ENCODE measurements at places on chromosomes 13 and 19. TPM values are rescaled to one million over a fixed set of nuclear protein-coding genes. Genes with fewer than 3 reads are reported as not detected.

DNA sequence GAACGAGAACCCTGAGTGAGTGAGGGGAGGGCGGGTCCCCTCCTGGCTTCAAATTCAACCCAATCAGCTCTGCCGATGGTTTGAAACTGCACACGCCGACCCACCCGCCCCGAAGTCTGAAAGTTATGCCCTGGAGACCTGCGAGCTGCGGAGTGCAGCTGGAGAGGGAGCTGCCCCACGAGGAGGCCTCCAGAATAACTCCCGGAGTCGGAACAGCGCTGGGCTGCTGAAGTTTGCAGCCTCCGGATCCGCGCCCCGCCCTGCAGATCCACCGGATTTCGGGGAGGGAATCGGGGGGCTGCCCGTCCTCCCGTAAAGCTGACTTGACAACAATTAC is 7.0 kb downstream of the POU4F1 start:
- DNase-seq = no peak

The FGF21 gene
- not detected for polyA plus RNA-seq

The SYNE4 gene
- 0.28 TPM for polyA plus RNA-seq

GRCh38 chr13:59963827-59964226 is 199.9 kb downstream of the DIAPH3 start:
- DNase-seq = no peak

The SHC2 gene
- polyA plus RNA-seq = not detected

DNA sequence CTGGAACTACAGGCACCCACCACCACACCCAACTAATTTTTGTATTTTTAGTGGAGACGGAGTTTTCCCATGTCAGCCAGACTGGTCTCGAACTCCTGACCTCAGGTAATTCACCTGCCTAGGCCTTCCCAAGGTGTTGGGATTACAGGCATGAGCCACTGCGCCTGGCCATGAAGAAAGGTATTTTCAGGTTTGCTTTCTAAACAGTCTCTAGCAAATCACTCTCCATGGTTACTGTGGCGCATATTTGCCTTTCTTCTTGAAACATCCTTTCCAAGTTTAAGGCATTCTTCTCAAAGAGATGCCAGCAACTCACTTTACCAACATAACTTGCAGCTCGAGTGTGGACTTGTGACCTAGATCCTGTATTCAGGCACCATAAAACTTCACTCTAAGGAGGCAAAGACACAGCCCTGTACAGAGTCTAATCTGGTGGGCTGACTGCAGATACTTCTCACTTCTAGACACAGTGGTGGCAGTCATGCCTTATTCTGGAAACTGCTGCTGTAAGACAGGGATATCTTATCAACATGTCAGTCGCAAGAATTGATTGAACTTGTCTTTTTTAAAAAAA is 461.4 kb upstream of the TSHZ3 start:
- DNase-seq = no peak

- DNase-seq = no peak
Observed at GRCh38 chr19:15318241-15318691, 14.1 kb downstream of the BRD4 start.

GRCh38 chr13:99422586-99423220 is 78.6 kb upstream of the TM9SF2 start:
- no peak for DNase-seq

DNA sequence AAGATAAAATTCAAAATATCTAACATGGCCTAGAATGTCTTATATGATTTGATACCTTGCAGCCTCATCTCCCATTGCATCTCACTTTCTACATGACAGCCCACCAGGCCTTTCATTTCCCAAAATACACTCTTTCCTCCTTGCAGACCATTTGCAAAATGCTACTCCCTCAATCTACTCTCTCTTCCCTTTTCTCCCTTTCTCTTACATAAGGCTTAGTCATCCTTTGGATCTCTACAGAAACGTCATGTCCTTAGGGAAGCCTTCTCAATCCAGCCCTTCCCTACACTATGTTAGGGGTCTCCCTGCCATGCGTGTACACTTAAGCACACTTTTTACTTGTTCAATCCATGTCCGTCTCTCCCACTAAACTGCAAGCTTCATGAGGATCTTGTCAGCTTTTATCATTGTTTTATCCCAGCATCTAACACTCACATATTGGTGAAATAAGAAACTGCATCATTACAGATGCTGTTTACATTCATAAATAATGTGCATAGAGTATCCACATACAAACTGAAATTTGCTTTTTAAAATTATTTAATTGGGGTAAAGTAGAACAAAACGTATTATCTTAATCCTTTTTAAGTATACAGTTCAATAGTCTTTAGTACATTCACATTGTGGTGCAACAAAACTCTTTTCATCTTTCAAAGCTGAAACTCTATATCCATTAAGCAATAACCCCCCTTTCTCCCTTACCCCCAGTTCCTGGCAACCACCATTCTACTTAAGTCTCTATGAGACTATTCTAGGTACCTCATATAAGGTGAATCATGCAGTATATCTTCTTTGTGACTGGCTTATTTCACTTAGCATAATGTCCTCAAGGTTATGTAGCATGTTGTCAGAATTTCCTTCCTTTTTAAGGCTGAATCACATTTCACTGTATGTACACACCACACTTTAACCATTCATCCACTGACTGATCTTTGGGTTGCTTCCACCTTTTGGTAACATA is 11.5 kb upstream of the WBP4 start:
- no peak for DNase-seq

The ACP5 gene
- polyA plus RNA-seq = not detected

DNA sequence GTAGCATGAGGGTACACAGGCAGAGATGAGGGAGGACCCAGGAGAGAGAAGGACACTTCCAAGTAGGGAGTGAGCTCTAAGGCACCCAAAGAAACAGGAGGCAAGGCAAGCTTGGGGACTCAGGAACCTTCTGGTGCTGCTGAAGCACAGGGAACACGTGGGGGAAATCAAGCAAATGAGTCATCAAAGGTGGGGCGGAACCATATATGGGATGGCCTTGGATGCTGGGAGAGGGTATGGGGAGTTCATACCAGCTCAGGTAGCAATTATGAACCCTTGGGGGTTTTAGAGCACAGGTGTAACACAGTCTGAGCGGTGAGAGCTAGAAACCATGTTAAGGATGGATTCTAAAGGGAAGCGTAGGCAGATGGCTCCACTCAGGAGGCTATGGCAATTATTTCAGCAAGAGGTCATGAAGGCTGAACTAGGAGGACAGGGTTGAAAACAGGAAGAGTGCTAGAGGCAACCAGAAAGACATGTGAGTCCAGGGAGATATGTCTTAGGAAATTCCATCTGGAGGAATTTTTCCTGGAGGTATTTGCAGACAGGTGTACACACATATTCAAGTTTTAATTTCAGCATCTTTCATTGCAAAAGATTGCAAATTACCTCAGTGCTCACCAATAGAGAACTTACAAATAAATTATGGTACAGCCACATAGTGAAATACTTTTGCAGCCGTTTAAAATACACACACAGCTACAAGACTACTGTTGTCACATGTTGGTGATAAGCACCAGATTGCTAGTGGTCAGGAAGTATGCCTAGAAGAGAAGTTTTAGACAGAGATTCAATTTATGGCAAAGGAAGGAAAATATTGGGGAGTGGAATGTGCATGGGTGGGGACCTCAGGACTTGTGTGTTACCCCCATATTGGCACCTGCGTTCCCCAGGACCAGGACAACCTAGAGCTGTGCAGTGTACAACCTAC is 77.0 kb downstream of the STARD13 start:
- no peak for DNase-seq

GRCh38 chr19:45423033-45423588 is 606 bp downstream of the ERCC1 start:
- DNase-seq = no peak

DNA sequence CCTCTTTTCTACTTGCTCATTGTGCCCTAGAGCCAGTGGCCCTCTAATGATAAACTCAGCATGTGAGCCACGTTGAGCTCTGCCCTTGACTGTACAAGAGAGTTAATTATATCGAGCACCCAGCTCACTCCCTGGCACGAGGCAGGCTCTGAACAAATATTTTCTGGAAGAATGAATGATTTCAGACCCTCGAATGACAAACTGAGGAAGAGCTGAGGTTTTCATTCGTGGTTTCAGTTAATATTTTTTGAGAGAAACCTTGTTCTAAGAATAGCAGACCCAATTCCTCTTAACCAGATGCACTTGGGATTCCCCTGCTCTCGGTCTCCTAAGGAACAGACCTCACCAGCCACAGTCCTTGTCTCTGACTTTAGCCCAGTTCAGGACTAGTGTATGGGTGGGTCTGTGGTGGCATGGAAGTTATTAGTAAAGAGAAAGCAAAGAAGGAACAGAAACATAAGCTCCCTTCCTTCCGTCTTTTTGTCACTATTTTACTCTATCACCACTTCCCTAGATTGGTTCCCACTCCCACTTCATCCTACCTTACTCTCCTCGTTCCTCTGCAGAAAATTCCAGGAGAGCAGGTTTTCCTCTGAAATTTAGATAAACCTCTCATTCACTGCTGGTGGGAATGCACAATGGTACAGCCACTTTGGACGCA is 22.1 kb upstream of the WDFY2 start:
- no peak for DNase-seq

GRCh38 chr19:33700408-33701013 is 78.8 kb downstream of the CHST8 start:
- DNase-seq = no peak

DNA sequence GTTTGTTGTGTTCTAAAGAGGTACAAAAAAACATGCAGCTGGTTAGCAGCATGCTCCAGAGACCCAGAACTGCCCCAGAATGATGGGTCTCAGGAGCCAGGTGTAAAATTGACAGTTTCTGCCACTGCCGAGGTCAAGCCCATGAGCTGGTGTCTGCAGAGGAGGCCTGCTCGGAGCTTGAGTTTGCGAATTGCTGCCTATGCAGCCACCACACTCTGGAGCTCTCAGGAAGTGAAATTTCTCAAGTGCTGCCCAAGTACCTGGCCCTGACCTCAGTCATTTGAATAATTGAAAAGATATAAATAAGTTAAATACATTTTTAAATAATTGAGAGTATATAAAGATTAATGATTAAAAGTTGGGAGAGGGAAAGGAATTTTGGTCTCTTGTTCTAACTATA is 66.4 kb downstream of the ZAR1L start:
- no peak for DNase-seq

- DNase-seq = no peak
Observed at GRCh38 chr13:58782736-58783135, 1151.2 kb downstream of the PCDH17 start.

DNA sequence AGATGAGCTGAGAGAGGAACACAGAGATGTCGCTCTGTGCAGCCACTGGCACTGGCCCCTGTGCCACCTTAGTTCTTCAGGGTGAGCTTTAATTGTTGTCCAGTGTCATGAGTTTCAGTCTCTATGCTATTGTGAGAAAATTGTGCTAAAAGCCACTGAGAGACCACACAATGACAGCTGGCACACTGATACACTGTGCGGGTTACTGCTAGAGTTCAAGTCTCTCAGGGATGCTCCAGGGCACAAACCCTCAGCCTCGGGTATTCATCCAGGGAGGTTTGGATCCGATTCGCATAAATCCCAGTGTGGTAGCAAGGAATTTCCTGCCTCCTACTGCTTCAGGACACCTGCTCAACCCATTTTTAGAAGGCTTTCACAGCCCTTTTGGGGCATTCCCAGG is 68.1 kb upstream of the EDNRB start:
- DNase-seq = no peak

GRCh38 chr13:94674609-94675348 is 37.6 kb downstream of the SOX21 start:
- no peak for DNase-seq

DNA sequence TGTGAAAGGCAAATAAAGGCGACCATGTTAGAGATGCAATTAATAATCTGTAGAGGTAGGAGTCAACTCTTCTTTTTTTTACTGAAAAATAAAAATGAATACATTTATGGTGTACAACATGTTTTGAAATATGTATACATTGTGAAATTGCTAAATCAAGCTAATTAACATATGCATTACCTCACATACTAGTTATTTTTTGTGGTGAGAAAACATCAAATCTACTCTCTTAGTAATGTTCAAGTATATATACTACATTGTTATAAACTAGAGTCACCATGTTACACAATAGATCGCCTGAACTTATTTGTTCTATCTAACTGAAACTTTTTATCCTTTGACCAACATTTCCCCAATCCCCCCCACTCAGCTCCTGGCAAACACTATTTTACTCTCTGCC is 143.2 kb downstream of the POU4F1 start:
- no peak for DNase-seq
